ENCODE measurements at places on chromosomes 5 and 9.

- DNase-seq, result no peak
Measured at GRCh38 chr5:141613344-141613743, 5.5 kb downstream of the DIAPH1 start.

DNA sequence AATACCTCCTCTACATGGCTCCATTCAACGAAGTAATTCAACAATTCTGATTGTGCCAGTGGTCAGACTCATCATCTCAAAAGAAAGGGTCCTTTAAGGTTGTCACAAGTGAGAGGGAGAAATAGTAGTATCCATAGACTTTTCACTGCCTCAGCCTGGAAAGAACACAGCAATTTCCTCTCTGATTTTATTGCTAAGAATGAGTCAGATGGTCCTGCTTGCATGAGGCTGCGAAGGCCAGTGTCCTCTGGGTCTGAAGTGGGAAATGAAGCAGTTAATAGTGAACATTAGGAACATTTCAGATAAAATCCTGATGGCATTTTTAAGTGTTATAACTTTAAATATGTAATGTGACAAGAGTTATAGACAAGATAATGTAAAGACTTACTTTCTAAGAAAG, 979.0 kb downstream of the EFNA5 start:
- no peak for DNase-seq

- DNase-seq, result no peak
Measured at GRCh38 chr5:58983526-58984452, 400.9 kb downstream of the RAB3C start.

DNA sequence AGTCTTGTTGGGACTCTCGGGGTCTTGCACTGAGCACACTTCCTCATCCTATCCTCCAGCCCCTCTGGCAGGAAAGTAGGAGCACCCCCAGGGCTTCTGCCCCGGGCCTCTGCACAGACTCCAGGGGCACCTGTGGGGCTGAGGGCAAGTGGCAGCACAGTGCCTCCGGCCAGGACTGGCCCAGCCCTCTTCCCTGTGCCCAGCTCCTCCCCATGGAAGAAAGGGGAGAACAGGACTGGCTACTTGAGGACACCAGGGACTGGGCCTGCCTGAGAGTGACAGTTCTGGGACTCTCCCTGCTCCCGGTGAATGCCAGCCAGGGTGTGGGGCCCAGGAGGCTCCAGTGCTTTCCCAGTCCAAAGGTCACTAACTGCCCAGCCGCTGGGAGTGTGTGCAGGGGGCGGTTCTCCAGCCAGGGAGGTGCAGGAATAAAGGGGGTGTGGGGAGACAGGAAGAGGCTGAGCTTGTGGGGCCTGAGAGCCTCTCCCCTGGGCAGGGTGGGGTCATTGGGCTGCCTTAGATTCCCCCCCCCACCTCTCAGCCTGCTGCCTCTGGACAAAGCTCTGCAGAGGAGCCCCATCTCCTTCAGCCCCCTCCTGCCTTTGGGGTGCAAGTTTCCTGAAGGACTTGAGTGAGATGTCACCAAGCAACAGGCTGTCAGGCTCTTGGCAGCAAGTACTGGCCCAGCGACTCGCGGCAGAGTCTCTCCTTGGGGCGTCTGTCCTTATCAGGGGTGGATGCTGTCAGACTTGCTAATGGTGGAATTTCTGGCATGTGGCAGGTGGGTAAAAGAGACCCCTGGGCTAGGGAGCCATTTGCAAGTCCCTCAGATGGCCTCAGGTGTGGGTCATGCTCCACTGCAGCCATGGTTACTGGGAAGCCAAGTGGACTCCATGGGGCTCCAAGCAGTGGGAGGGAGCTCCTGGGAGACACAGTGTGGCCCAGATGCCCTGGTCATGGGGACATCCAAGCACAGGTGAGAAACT, 19.1 kb upstream of the JADE2 start:
- no peak for DNase-seq

DNA sequence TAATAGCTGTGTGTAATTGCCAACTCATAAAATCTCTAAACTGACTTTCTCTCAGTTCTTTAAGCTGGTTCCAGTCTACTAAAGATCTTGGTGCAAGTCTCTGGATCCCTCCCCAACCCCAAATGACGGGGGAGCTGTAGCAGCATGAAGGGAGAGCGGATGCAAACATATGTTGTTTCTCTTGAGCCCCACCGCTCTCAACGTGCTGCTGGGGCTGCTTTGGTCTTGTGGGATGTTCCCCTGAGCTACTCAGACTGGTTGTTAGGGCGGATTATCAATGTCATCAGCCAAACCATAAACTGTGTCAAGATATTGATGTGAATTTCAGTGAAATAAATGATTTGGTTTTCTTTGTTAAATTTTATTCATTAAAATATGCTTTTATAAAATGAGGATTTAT, 40.9 kb upstream of the APC start:
- DNase-seq, result no peak

DNA sequence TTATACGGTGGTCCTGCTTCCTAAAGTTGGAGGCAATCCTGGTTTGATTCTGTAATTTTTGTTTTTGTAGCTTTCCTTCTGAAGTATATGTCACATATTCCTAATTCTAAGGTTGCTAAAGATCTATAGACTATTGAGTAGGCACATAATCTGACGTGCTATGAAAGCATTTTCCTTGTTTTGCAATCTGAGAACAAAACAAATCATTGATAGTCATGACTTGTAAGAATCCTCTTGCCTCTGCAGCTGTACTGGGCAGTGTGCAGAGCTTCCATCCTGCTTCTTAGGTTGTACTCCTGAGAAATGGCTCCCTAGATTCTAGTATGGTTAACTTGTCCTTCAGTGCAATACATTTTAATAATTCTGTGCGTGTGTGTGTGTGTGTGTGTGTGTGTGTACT, 35.4 kb downstream of the SEMA6A start:
- DNase-seq, result no peak

GRCh38 chr9:99595796-99596195, 225.9 kb upstream of the NR4A3 start:
- DNase-seq, result peak; percentile 96

- DNase-seq, result no peak
Measured at GRCh38 chr5:1736065-1736464, 63.6 kb downstream of the MRPL36 start.

GRCh38 chr9:133581011-133581410, 28.2 kb downstream of the FAM163B start:
- no peak for DNase-seq

DNA sequence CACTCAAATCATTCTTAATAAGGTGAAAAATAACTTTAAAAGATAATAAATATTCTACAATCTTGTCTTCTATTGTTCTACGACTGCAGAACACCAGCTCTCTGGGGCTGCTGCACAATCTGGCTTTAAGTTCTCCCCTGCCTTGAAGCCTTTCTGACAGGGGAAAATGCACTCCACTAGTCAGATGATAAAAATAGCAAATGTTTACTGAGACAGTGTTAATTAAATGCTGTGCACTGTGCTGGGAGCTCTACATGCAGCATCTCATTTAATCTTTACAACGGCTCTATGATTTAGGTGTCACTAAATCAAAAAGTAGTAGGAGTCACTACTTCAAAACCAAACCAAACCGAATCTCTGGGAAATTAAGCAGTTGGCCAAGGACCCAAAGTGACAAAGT, 132.7 kb downstream of the SLIT3 start:
- no peak for DNase-seq

All from suppressor macrophage (primary cell).